ENCODE measurements at places on chromosomes 5 and 9. TPM values are rescaled to one million over a fixed set of nuclear protein-coding genes. Genes with fewer than 3 reads are reported as not detected.

ENTPD2 gene
- 3.3 TPM for total RNA-seq

ASPN gene
- total RNA-seq, result not detected

OMD gene
- total RNA-seq, result not detected

IFNB1 gene
- not detected for total RNA-seq

GRIA1 gene
- not detected for total RNA-seq

TXNDC8 gene
- not detected for total RNA-seq

ITK gene
- not detected for total RNA-seq

SPINK7 gene
- total RNA-seq, result not detected

MYMK gene
- not detected for total RNA-seq

PCDHB8 gene
- 0.30 TPM for total RNA-seq
